Dermis microvascular lymphatic vessel endothelial cell (primary cell): ENCODE measurements at places on chromosomes 4 and X. TPM values are rescaled to one million over a fixed set of nuclear protein-coding genes. Genes with fewer than 3 reads are reported as not detected.

SPACA5B gene
- not detected in 2 replicates for total RNA-seq

DNASE1L1 gene
- 105 and 121 TPM in 2 replicates for total RNA-seq

ADAM29 gene
- total RNA-seq, result not detected in 2 replicates

DTHD1 gene
- total RNA-seq, result not detected in 2 replicates

CXCL13 gene
- not detected in 2 replicates for total RNA-seq

STK32B gene
- total RNA-seq, result 22.5 and 23.1 TPM in 2 replicates

C4orf33 gene
- total RNA-seq, result 3.0 and 3.6 TPM in 2 replicates

MAPK10 gene
- under 0.01 and 0.13 TPM in 2 replicates for total RNA-seq

RGN gene
- total RNA-seq, result 0.26 and 0.51 TPM in 2 replicates

IL13RA2 gene
- 0.13 and 1.0 TPM in 2 replicates for total RNA-seq

KIAA1210 gene
- not detected in 2 replicates for total RNA-seq

STS gene
- 4.9 and 7.8 TPM in 2 replicates for total RNA-seq

GAGE13 gene
- not detected in 2 replicates for total RNA-seq

FRG1 gene
- 13.8 and 24.6 TPM in 2 replicates for total RNA-seq

CT45A2 gene
- not detected in 2 replicates for total RNA-seq

KLHL2 gene
- 23.0 and 26.3 TPM in 2 replicates for total RNA-seq

TLR8 gene
- total RNA-seq, result not detected in 2 replicates

CSTF2 gene
- 13.2 and 14.9 TPM in 2 replicates for total RNA-seq

GPR173 gene
- total RNA-seq, result 0.90 and 1.8 TPM in 2 replicates

RAB33A gene
- total RNA-seq, result 0.25 and 0.26 TPM in 2 replicates

F11 gene
- not detected in 2 replicates for total RNA-seq

COL4A6 gene
- 0.89 and 2.2 TPM in 2 replicates for total RNA-seq

CYBB gene
- total RNA-seq, result not detected in 2 replicates

PCYT1B gene
- under 0.01 TPM in 1 of 2 replicates, not detected in the other for total RNA-seq

INTU gene
- total RNA-seq, result 1.0 and 1.5 TPM in 2 replicates

CCNQ gene
- total RNA-seq, result 37.3 and 39.0 TPM in 2 replicates

PPEF2 gene
- under 0.01 TPM in 1 of 2 replicates, not detected in the other for total RNA-seq

MBNL3 gene
- 0.26 and 0.38 TPM in 2 replicates for total RNA-seq

TBC1D8B gene
- total RNA-seq, result 2.4 and 3.5 TPM in 2 replicates

CABS1 gene
- not detected in 2 replicates for total RNA-seq

MAD2L1 gene
- 9.0 and 29.8 TPM in 2 replicates for total RNA-seq

CHST7 gene
- 31.1 and 61.7 TPM in 2 replicates for total RNA-seq

RPS6KA3 gene
- 92.2 and 93.1 TPM in 2 replicates for total RNA-seq

OCIAD2 gene
- 61.4 and 85.2 TPM in 2 replicates for total RNA-seq

TBC1D9 gene
- total RNA-seq, result 47.2 and 68.8 TPM in 2 replicates

STBD1 gene
- 0.89 and 1.9 TPM in 2 replicates for total RNA-seq

NPY1R gene
- total RNA-seq, result 0.13 TPM in 1 of 2 replicates, not detected in the other

CLDN34 gene
- 0.13 TPM in 1 of 2 replicates, not detected in the other for total RNA-seq

RAB41 gene
- not detected in 2 replicates for total RNA-seq

FRG2 gene
- not detected in 2 replicates for total RNA-seq

MAGEC2 gene
- not detected in 2 replicates for total RNA-seq

MEPE gene
- not detected in 2 replicates for total RNA-seq

ITGB1BP2 gene
- 0.38 and 0.64 TPM in 2 replicates for total RNA-seq

TENM3 gene
- total RNA-seq, result 10.3 and 43.6 TPM in 2 replicates

MAGIX gene
- total RNA-seq, result 0.39 and 0.51 TPM in 2 replicates

GRIA2 gene
- total RNA-seq, result under 0.01 TPM in 1 of 2 replicates, not detected in the other

ZNF630 gene
- total RNA-seq, result 1.3 TPM in 2 replicates

HNRNPH2 gene
- total RNA-seq, result 75.9 and 81.4 TPM in 2 replicates

MGARP gene
- under 0.01 and 0.13 TPM in 2 replicates for total RNA-seq

SAGE1 gene
- not detected in 2 replicates for total RNA-seq

ODAM gene
- not detected in 2 replicates for total RNA-seq

GRID2 gene
- not detected in 2 replicates for total RNA-seq

BEX5 gene
- total RNA-seq, result 0.90 and 1.6 TPM in 2 replicates

SPOCK3 gene
- total RNA-seq, result not detected in 2 replicates

FAM149A gene
- total RNA-seq, result 0.13 TPM in 2 replicates

EPGN gene
- total RNA-seq, result not detected in 2 replicates

NHSL2 gene
- 24.3 and 24.8 TPM in 2 replicates for total RNA-seq

MAGEE2 gene
- total RNA-seq, result not detected in 2 replicates

CCSER1 gene
- total RNA-seq, result 0.13 TPM in 2 replicates
